C1 segment of cervical spinal cord (tissue), 14 donors: ENCODE measurements at places on chromosomes 12 and 14.

DNA sequence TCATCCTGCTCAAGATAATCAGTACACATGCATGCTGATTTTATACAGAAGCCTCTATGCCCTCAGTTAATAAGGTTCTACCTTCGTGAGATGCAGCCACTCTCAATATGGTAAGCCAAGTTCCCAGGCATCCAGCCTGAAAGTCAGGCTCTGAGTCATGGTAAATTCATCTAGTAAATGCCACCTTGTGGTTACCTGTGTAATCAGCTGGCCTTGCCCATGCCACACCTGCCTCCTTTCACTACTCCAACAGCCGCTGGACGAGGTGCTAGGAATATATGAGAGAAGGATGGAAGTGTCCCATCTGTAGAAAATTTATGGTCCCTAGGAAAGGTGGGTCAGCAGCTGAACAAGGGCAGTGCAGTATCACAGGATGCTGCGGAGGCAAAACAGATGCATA lies 207.3 kb downstream of the SSPN start:
- DNase-seq: no peak

DNA sequence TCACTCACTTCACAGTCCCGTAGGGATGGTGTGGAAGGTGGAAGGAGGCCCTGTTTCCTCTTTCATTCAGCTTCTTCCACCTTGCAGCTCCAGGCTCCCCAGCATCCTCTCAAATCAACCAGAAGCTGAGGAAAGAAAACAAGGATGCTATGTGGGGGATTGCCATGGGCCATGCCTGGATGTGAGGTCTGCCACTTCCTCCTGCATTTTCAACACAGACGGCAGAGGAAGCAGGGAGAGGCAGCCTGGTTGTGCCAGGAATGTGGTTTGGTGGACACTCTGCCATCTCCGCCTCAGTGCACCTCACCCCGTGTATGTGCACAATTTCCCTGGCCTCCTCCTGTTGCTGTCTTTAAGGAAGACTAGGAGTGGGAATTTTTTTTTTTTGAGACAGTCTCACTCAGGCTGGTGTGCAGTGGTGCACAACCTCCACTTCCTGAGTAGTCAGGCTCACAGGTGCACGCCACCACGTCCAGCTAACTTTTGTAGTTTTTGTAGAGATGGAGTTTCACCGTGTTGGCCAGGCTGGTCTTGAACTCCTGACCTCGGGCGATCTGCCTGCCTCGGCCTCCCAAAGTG lies 99.2 kb downstream of the SLC15A4 start:
- no peak for DNase-seq

GRCh38 chr14:34081101-34081575 lies 130.3 kb upstream of the EGLN3 start:
- no peak for DNase-seq

DNA sequence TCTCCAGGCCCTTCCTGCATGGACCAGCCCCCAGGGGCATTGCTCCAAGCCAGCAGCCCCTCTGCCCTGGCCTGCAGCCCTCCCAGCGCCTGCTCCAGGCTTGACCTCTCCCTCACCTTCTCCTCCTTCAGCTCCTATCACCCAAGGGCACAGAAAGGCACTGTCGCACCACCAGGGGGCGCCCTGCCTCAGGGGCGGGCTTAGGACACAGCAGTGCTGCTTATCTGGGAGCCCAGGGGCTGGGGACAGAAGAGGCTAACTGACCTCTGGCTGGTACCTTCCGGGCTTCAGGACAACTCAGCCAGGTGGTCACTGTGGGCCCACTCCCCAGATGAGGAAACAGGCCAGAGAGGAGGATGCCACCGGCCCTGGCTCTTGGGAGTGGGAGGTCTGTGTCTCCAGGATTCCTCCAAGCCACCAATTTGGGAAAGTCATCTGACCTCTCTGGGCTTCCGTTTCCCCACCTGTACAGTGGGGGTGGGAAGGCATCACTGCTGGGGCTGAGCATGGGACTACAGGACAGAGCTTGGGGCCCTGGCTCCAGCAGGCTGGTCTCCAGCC lies 25.3 kb upstream of the GPR132 start:
- DNase-seq: peak; percentile 47

DNA sequence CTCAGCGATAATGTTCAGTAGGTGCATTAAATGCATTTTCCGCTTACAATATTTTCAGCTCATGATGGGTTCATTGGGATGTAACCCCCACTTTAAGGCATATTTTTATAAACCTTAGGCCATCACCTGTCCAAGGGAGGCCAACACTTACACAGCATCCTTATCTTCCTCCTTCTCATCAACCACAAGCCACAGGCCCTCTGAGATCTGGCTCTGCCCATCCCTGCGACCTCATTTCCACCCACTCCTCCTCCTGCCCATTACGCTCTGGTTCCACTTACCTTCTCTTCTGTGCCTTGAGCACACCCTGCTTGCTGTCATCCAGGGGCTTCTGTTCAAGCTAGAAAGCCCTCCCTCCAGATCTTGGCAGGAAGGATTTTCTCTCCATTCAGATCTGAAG lies 93.2 kb downstream of the EGLN3 start:
- no peak for DNase-seq

GRCh38 chr12:73383584-73384222 lies 1111.5 kb downstream of the TRHDE start:
- DNase-seq: no peak

DNA sequence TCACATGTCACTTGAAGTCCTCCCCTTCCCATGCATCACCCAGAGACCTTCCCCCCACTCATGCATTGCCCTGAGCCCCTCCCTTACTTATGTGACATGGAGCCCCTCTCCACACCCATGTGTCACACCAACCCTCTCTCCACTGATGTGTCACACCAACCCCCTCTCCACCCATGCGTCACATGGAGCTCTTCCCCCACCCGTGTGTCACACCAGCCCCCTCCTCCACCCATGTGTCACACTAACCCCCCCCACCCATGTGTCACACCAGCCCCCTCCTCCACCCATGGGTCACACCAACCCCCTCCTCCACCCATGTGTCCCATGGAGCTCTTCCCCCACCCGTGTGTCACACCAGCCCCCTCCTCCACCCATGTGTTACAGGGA lies 30.4 kb downstream of the RTL1 start:
- DNase-seq: no peak
